ENCODE measurements at places on chromosomes 6 and 20. TPM values are rescaled to one million over a fixed set of nuclear protein-coding genes. Genes with fewer than 3 reads are reported as not detected.

The TMEM151B gene
- total RNA-seq: 0.48 TPM

The RIMS4 gene
- total RNA-seq: 2.4 TPM

The GTSF1L gene
- total RNA-seq: not detected

The SPACA1 gene
- total RNA-seq: not detected

Data from urinary bladder (tissue), 4 donors.